ENCODE measurements at places on chromosomes 7 and 10.
A peak's percentile ranks its signal among the peaks of the same experiment; 100 is the strongest.

DNA sequence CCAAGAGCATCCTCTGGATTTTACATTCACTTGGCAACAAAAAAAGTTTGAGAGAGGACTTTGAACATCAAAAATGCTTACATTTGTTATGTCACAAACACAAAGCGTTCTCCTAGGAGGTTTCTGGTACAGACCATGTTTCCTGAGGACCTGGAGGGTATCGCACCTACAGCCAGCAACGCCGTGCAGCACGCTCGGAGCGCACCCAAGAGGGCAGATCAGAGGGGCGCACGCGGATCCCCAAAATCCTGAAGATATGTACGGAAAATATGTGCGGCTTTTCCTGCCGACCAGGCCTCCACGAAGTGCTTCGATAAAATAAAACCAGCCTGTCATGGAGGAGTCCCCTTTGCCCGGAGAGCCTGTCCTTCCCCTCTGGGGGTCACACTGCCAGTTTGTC is 454.9 kb downstream of the DNAJB6 start:
- DNase-seq: no peak

DNA sequence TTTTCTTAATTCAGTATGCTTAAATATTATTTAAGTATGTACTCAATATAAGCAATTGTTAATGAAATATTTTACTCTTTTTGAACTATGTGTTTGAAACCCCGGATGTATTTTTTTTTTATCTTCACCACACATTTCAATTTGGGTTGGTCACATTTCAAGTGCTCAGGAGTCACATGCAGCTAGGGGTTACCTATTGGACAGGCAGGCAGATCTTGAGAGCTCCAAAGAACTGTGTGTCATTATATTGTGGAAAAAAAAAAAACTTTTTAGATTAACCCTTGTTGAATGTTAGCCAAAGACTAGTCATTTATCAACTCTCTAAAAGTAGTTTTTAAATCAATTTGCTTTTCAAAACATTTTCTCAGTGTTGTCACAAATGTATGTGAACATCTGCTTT is 37.2 kb downstream of the IKZF1 start:
- DNase-seq: no peak

DNA sequence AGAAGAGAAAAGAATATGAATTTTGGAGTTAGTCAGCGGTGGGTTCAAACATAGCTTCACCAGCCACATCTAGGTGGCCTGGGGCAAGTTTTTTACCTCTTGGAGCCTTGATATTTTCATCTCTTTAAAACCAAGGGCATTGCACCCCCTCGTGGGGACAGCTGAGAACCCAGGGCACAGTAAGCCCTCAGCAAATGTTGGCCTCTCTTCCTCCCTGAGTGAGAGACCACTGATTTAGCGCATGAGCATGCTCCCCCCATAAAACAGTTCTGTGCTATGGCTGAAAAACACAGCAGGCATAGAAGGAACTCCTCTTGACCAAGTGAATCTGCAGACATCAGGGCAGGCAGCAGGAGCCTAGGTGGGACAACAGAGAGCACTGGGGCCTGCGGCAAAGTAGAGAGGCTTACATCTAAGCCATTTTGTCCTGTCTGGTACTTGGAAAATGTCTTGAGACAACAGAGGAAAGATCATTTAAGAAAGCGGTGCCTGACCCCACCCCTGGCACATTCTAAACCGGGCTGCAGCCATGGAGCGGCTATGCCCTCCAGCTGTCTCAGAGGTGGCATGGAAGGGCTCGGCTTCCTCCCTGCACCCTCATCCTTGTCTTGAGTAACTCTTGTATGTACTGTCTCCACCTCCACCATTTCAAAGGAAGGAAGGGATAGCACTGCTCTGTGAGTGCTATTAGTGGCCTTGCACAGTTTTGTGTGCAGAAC is 94.7 kb downstream of the ARHGAP22 start:
- DNase-seq: no peak

GRCh38 chr10:122112625-122113160 is 123.7 kb downstream of the TACC2 start:
- no peak for DNase-seq

- DNase-seq: no peak
Observed at GRCh38 chr7:107810626-107811025, 7.6 kb upstream of the SLC26A3 start.

GRCh38 chr7:82579047-82579446 is 135.5 kb upstream of the CACNA2D1 start:
- no peak for DNase-seq

GRCh38 chr10:35217455-35217854 is 90.8 kb downstream of the CREM start:
- no peak for DNase-seq

DNA sequence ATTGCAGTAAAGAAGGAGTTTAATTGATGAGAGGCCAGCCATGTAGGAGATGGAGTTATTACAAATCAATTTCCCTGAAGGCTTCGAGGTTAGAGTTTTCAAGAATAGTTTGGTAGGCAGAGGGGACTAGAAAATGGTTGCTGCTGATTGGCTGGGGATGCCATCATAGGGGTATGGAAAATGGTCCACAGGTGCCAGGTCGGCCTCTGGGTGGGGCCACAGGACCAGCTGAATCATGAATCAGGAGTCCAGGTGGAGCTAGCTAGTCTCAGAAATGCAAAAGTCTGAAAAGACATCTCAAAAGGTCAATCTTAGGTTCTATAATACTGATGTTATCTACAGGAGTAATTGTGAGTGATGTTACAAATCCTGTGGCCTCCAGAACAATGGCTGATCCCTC is 714.0 kb upstream of the GHITM start:
- DNase-seq: no peak

DNA sequence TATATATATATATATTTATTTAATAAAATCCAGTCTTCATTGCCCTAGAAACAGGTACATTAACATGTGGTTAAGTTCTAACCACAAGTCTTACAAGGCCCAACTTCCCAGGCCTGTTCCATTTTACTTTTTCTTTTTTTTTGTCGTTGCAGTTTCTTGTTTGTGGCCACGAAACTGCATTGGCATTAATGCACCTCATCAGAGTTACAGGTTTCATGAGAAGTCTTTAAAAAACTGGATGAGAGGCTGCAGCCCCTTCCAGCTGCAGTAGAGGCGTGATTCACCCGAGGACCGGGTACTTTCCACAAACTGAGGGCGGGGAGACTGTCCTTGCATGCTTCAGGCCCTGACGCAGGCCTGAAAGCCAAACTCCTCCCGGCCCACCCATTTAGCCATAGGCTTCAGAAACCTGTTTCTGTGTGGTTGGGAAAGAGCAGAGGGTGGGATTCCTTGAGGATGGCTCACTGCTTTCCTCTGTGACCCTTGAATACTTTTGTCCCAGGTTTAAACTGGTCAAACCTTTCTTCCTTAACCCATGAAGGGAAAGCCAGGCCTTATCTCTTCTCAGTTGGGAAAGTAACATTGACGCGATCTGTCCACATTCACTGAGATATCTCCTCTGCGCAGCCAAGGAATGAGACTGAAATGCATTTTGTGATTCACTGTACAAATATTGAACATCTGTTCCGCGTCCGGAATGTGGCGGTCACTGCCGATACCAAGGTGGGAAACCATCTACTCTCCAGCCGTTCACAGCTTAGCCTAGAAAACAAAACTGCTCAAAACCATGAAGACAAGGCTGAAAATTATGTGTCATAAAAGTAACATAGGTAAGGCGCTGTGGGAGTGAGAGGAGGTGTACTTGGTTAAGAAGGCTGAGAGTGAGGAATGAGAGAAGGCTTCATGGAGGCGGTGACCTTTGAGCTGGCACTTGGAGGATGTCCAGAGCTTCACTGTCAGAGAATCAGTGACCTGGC is 311.7 kb downstream of the GATA3 start:
- peak; percentile 71 for DNase-seq

GRCh38 chr10:24242562-24242961 is 33.6 kb downstream of the KIAA1217 start:
- DNase-seq: no peak

DNA sequence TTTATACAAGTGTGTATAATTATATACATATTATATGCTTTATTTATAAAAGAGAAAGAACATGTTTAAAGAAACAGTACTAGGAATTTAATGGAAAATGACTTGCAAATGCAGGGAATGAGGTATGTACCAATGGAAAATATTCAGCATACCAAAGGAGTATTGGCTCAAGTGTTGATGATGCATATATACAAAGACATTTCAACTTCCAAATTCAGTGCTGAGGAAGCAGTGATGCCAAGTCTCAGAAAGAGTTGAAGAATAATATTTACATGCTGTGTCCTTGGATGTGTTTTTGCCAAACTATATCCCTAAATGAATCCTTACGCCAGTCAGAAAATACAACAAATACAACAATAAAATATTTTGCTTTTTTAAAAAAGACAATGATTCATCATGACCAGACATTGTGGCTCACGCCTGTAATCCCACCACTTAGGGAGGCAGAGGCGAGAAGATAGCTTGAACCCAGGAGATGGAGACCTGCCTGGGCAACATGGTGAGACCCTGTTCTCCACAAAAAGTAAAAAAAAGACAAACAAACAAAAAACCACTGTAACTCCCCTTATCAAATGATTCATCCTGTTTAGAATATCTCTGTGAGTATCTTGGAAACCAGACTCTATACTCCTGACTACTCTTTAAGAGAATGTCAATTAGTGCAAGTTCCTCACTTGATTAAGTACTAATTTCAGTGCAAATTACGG is 157.2 kb downstream of the CHRM2 start:
- no peak for DNase-seq

GRCh38 chr7:45026013-45026412 is 26.0 kb downstream of the CCM2 start:
- DNase-seq: no peak

GRCh38 chr7:2309889-2310331 is 4.3 kb downstream of the SNX8 start:
- no peak for DNase-seq

- no peak for DNase-seq
Observed at GRCh38 chr7:92415225-92415624, 32.1 kb upstream of the GATAD1 start.

DNA sequence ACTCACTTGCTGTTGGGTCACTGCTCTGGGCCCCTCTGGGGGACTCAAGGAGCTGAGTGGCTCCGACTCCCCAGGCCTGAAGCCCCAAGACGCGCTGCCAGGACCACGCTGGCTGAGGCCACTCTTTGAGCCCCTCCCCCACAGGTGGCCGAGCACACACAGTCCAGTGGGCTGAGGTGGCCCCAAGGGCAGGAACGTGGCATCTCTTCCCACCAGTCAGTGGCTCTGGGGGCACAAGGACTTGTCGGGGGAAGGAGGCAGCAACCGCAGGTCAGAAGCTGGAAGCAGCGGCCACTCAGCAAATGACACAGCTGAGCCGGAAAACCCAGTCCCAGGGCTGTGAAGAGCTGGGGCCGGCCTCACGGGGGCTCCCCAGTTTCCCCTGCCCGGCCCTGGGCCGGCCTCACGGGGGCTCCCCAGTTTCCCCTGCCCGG is 24.1 kb downstream of the GRIFIN start:
- DNase-seq: no peak

GRCh38 chr7:16785321-16785720 is 19.5 kb downstream of the AGR2 start:
- no peak for DNase-seq

DNA sequence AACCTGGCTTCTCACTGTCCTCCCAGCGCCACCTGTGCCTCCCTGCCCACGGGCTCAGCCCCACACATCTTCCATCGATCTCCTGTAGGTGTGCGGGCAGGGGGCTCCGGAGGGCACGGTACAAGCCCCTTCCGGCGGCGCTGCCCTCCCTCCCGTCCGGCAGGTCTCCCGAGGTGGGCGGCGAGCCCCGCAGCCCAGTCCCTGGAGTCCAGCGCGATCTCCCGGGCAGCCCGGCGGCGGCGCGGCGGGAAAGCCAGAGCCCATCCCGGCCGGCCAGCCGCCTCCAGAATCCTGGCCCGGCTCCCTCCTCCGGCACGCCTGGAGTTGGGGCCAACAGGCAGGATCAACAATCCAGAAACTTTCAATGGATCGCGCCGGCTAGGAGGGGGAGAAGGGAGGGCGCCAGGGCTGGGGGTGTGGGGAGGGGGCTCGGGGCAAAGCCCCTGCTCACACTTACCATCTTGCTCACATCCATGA is 100.1 kb downstream of the HIP1 start:
- DNase-seq: no peak

- DNase-seq: peak; percentile 53
Observed at GRCh38 chr10:69716711-69717560, 84.8 kb upstream of the COL13A1 start.

DNA sequence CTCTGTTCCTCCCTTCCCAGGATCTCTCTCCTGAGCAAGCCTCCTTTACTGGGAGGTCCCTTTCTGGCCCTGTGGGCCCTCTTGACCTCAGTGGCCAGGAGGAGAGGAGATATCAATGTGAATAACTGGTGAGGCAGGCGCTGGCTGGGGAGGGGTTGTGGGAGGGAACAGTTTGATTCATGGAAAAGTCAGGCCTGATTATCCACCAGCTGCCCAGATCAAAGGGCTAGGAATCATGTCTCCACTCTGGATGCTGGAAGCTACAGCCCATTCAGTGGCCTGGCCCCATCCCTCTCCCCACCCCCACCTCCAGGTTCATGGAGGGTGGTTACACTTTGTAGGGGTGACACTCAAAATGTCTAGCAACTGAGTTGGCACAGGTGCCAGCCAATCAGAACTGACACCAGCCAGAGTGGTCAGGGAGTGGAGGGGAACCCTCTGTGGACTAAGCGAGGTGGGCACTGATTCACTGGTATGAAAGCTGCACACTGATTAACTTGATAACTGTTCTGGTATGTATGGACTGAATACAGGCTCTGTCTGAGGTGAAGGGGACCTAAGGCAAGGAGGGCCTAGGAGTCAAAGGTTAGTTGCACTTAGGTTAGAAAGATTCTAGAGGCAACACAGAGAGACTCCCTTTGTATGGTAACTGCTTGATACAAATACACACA is 4.8 kb downstream of the PRRT4 start:
- DNase-seq: no peak

DNA sequence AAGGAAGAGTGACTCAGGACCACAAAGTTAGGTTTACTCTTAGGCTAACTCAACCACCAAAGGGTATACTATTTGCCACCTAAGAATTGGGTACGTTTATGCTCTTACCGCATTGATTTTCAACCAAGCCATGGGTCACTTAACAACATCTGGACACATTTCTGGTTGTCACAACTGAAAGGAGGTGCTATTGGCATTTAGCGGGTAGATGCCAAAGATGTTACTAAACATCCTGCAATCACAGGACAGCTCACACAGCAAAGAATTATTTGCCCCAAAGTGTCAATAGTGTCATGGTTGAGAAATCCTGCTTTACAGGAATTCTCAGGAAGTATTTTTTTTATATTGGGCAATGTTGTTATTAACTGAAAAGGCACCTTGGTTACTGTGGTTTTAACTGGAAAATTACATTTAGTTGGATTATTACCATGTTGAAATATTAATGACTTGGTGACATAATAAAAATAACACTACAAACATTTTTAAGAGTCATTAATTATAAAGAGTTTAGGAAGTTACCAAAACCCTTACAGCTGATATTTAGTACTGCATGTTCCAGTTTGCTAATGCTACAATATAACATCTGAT is 185.0 kb upstream of the TMEM196 start:
- DNase-seq: no peak
